Cortex of kidney (tissue), 1 donor: ENCODE measurements at places on chromosomes 7 and 10.

GRCh38 chr10:25502453-25502852 lies 327.7 kb downstream of the GPR158 start:
- no peak for DNase-seq

DNA sequence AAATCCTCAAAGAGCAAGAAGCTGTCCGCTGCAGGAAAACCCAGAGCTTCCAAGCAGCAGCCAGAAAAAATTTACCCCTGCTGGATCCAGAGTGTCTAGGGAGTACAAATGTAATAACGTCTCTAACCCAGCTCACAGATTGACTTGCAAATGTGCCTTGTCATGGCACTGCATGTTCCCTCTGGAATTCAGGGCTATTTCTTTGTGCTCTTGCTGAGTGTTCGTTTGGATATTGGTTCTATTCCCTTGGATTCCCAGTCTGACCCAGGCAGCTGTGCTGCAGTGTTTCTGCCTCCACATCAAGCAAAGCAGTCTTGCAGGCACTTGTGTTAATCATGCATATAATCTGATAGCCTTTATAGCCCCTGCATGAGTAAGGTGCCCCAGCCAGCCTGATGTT lies 209.9 kb upstream of the GHITM start:
- DNase-seq: no peak

GRCh38 chr7:20330928-20331909 lies 519 bp downstream of the ITGB8 start:
- DNase-seq: no peak

- DNase-seq: no peak
Measured at GRCh38 chr10:69434169-69434568, 17.1 kb upstream of the TSPAN15 start.

DNA sequence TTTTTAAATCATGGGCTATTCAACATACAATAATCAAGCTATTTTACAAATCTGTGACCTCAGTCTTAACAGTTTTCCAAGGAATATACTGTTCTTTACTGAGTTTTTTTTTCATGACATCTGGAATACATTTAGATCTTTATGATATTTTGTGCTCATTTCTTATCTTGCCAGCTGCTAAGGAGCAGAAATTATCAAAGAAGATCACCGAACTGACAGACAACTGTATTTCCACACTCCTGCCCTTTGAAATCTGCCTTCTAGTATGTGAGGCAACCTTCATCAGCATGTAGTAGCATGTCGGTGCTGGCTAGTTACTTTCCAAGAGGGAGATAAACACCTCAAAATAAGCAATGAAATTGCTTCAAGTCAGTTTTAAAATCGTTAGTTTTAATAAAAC lies 66.4 kb downstream of the NHLRC2 start:
- DNase-seq: no peak

GRCh38 chr10:110973400-110973799 lies 54.0 kb downstream of the SHOC2 start:
- no peak for DNase-seq

- DNase-seq: no peak
Measured at GRCh38 chr10:101354328-101355071, 535 bp downstream of the BTRC start.

GRCh38 chr7:104410742-104411141 lies 82.3 kb downstream of the LHFPL3 start:
- DNase-seq: no peak

- no peak for DNase-seq
Measured at GRCh38 chr10:34150103-34150502, 665.0 kb downstream of the PARD3 start.

GRCh38 chr7:2837496-2837895 lies 6.6 kb downstream of the GNA12 start:
- DNase-seq: no peak

- no peak for DNase-seq
Measured at GRCh38 chr7:121178869-121179497, 149.8 kb upstream of the WNT16 start.

GRCh38 chr7:134627775-134628153 lies 18.9 kb upstream of the BPGM start:
- no peak for DNase-seq

DNA sequence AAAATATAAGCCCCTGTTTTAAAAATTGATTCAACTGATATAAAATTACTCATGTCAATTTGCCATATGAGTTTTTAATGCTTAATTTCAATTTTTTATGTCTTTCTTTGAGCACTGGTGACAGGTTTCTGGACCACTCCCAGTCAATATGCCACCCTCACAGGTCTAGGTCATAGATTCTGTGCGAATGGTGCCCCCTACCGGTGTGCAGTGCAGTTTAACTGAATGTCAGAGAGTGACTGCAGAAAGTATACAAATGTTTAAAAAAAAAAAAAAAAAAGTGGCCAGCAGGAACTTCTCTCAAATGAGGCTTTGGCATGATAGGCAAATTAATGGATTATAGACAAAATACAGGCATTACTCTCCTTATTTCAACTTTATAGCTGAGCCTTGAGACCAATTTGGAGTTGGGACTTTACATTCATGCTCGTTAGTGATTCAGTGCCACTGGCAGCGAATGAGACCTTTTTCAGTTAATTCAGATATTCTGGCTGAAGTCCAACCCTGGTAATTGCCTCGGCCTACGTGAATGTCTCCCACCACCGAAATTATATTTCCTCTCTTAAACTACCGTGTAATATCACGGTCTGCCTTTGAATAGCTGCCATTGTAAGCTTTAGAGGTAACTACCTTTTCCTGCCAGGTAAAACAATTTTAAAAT lies 427.6 kb downstream of the PHTF2 start:
- no peak for DNase-seq

- DNase-seq: no peak
Measured at GRCh38 chr7:149240637-149241036, 1.2 kb downstream of the ZNF212 start.

GRCh38 chr10:3542185-3542611 lies 242.8 kb downstream of the KLF6 start:
- no peak for DNase-seq

- DNase-seq: no peak
Measured at GRCh38 chr10:126210051-126210651, 178.1 kb downstream of the ADAM12 start.

GRCh38 chr10:120048391-120048790 lies 155.9 kb downstream of the SEC23IP start:
- DNase-seq: no peak

DNA sequence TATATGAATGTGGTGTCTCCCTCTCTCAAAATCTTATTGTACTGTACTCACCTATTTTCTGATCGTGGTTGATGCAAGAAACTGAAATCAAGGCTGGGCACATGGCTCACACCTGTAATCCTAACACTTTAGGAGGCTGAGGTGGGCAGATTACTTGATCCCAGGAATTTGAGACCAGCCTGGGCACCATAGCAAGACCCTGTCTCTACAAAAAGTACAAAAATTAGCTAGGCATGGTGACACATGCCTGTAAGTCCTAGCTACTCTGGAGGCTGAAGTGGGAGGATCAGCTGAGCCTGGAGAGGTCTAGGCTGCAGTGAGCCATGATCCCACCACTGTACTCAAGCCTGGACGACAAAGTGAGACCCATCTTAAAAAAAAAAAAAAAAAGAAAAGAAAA lies 16.0 kb downstream of the MMRN2 start:
- DNase-seq: no peak

- DNase-seq: no peak
Measured at GRCh38 chr10:6748029-6748428, 168.0 kb upstream of the PRKCQ start.

DNA sequence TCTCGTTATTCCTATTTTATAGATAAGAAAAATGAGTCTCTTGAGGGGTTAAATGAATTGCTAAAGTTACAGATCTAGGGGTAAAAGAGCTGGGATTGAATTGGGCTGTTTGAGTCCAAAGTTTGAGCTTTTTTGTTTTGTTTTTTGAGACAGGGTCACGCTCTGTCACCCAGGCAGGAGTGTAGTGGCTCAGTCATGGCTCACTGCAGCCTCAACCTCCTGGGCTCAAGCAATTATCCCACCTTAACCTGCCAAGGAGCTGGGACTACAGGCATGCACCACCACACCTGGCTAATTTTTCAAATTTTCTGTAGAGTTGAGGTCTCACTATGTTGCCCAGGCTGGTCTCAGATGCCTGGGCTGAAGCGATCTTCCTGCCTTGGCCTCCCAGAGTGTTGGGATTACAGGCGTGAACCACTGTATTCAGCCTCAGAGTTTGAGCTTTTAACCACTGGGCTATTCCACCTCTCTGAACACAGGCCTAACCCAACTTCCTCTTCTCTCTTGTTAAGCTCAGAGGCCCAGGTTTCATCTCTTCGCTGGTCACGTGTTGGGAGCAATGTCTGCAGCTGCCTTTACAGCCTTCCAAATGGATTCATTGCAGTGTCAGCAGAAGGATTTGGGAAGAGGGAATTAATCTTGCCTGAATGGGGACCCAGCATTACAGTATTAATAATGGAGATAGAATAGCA lies 8.0 kb downstream of the SUFU start:
- no peak for DNase-seq

DNA sequence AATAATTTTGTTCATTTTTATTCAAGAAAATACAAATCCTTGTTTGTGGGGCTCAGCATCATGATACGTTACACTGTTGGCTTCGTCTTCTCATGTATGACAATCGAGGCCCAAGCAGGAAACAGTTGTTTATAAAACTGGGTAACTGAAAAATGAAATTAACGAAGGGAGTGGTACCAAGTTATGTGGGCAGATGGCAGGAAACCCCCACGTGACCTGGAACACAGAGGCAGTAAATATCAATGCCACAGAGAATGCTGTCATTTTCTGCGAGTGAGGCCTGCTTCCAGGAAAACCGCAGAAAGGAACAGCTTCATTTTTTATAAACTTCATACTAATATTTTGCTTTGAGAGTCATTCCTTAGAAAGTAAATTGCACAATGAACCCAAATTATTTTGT lies 201.0 kb upstream of the ADARB2 start:
- no peak for DNase-seq

DNA sequence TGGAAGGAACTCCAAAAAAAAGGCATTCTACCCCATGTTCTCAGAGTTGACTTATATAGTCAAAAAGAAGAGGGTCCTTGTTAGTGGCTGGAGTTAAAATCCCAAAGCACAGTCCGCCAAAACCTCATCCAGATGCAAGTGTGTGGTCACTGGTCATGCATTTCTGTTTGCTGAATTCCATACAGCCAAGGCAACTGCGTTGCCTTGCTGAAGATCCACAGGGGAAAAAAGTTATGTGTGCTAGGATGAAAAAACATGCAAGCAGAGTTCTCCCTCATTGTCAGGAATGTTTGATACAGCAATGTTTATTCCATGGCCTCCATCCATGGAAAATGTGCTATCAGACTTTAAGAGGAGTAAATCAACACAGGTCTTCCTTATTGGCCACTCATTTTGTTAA lies 213.1 kb downstream of the CREB5 start:
- DNase-seq: no peak

DNA sequence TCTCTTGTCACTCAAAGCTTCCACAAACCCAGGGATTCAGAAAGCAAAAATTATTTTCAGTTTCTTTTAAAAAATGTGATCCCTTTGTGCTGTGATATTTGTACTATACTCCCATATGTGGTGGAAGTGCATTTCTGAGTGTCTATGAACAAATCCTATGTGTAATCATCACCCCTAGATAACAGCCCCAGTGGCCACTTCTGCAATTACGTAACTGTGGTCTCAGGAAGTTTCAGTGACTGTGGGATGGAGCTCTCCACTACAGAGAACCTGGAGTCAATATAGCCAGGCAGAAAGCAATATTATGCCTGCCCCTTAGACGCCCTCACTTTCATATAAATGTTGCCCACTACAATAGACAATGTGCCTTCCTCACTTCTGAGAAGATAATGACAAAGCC lies 1101.7 kb upstream of the GHITM start:
- DNase-seq: no peak

- DNase-seq: no peak
Measured at GRCh38 chr10:131391936-131392335, 80.4 kb upstream of the TCERG1L start.

- DNase-seq: no peak
Measured at GRCh38 chr10:133354672-133355240, 3.1 kb downstream of the FUOM start.

- no peak for DNase-seq
Measured at GRCh38 chr10:119413471-119414080, 128.9 kb downstream of the RGS10 start.

DNA sequence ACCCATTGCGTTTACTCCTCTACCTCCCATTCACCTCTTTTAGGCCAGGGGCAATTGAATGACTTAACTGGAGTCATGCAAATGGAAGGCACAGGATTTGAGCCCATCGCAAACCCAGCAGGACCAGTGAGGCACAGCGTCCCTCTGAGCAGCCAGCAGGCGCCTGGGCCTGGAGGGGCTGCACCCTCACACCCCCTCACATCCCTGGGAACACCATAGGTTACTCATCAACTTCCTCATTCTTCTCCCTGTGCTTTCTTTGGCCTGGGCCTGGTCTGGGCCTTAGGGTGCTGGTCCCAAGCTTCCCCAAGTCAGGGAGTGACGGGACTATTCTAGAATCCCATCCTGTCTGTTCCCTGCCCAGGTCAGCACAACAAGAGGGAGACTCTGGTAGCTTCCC lies 169.4 kb upstream of the EEPD1 start:
- no peak for DNase-seq

- DNase-seq: no peak
Measured at GRCh38 chr7:55427342-55427741, 62.2 kb downstream of the LANCL2 start.

DNA sequence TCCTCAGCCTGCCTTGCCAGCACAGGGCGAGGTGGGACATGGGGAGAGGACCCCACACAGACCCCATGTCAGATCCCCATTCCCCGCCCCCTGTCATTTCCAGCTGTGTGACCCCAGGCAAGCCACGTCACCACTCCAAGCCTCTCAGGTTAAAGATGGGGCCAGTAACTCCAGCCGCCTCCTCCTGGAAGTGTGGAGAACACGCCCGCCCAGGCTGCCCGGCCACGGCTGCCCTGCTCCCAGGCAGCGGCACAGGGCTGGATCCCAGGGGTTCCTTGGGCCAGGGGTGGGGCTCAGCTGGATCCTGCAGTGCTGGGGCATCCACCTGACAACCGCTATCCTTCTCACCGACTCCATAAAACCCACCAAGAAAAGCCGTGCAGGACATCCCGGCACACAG lies 86.1 kb downstream of the PDGFA start:
- no peak for DNase-seq

DNA sequence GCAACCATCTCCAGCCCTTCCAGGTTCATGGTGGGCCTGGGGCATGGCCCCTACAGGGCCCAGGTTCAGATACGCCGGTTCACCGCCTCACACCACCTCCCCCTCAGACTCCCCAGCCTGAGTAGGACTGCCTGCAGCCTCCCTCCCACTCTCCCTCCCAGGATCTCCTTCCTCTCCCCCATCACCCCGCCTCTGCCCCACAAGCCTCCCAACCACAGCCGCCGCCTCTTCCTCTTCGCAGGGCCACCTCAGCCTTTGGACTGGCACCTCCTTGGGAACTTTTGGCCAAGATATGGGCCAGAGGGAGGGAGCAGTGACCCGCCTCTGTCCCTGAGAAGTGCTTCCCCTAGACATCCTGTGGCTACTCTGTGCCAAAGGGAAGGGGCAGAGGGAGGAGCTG lies 9.3 kb downstream of the KCNIP2 start:
- DNase-seq: no peak

GRCh38 chr7:11170175-11170574 lies 196.5 kb downstream of the PHF14 start:
- DNase-seq: no peak
